ENCODE measurements at places on chromosomes 5 and 9. TPM values are rescaled to one million over a fixed set of nuclear protein-coding genes. Genes with fewer than 3 reads are reported as not detected.

The CCL27 gene
- 0.18 TPM for total RNA-seq

DNA sequence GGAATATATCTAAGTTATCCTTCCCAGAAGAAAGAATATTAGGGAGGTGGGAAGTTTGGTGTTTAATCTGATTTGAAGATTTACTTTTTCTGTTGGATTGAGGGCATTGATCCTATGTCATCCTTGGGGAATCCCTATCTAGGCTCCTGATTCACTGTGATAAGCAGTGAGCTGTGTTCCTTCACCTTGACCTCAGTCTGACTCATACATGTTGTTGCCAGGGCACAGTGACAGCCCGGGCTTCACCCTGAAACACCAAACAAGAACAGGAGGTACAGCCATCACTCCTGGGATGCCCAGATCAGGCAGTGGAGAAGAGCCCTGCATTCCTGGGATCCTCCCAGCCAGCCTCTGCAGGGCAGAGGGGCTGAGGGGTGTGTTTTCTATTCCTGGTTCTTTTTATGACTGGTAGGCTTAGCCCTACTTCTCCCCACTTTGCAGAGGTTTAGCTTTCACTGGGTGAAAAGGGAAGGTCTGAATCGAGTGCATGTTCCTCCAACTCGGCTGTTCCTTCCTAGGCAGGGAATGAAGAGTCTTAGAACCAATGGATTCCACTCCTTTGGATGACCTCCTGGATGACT lies 3.1 kb upstream of the FAM53C start:
- H3K4me3 ChIP-seq, result no peak overlapping the region
- DNase-seq, result peak; percentile 23
- 0 out of 2 replicates have a peak, but pooled peaks cover 3% of the 10 kb centered on the region for H3K4me1 ChIP-seq
- no peaks in the 10 kb centered on the region for H3K27me3 ChIP-seq
- H3K36me3 ChIP-seq, result no peaks in the 10 kb centered on the region

DNA sequence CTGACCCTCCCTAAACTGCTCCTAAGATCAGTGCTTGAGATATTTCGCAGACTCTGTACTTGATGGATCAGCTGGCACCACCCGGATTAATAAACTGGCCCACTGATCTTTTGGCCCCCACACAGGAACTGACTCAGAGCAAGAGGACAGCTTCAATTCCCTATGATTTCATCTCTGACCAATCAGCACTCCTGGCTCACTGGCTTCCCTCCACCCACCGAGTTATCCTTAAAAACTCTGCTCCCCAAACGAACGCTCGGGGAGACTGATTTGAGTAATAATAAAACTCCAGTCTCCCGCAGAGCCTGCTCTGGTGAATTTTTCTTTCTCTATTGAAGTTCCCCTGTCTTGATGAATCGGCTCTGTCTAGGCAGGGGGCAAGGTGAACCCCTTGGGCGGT lies 36.5 kb upstream of the CD180 start:
- H3K27ac ChIP-seq, result no peak overlapping the region
- no peaks in the 10 kb centered on the region for H3K36me3 ChIP-seq
- H3K4me1 ChIP-seq, result peaks cover 2% of the 10 kb centered on the region
- peak; percentile 42 for DNase-seq
- H3K4me3 ChIP-seq, result no peak overlapping the region
- H3K27me3 ChIP-seq, result no peaks in the 10 kb centered on the region

The CNTNAP3 gene
- total RNA-seq, result 1.1 TPM

The FAM114A2 gene
- total RNA-seq, result 36.4 TPM

The BAAT gene
- not detected for total RNA-seq

GRCh38 chr5:63962279-63962678 lies at the start of gene HTR1A:
TSS of gene HTR1A (minus strand) at chr5:63962445. CDS start at chr5:63961719, 726 bp downstream.
- no peaks in the 10 kb centered on the region for H3K4me1 ChIP-seq
- H3K4me3 ChIP-seq, result no peak within 1 kb of the TSS
- no peaks in the 10 kb centered on the region for H3K36me3 ChIP-seq
- no peaks in the 10 kb centered on the region for H3K27me3 ChIP-seq

The MLANA gene
- not detected for total RNA-seq

The TRPM3 gene
- not detected for total RNA-seq

DNA sequence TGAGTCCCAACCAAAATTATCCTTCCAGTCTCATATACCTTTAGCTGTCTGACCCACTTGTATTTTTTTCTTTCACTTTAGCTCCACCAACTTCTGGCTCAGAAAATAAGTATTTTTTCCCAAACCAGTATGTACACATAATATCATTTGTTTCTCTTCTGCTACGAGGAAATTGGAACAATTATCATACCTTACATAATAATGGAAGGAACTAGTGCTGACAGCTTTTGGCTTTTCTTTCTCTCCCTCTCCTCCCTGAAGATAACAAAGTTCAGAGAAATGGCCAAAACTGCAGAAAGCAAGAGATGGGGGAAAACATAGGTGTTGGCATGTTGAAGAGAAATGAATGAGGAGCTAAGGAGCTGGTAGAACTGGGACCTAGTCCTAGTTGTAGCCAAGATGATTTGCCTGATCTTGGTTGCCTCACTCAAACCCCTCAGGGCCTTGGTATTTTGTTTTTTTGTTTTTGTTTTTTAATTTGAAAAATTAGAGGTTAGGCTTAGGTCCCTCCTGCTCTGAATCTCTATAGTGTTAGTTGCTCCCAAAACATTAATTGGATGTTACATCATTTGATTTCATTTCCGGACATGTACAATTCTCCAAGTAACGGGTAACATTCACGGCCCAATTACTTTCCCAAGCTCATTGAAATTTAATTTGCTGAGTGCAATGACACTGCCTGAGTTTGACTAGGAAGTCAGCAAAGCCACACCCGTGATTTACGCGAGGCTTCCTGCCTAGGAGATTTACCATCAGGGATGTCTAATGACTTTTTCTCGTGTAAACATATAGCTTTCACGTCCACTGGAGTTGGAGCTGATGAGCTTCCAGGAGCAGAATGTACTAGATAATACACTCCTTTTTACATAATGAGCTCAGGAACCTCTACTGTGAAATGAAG lies 291.6 kb downstream of the TLE1 start:
- no peaks in the 10 kb centered on the region for H3K36me3 ChIP-seq
- no peak overlapping the region for H3K27ac ChIP-seq
- peaks cover 5% of the 10 kb centered on the region for H3K4me1 ChIP-seq
- no peak for DNase-seq
- no peak overlapping the region for H3K4me3 ChIP-seq

DNA sequence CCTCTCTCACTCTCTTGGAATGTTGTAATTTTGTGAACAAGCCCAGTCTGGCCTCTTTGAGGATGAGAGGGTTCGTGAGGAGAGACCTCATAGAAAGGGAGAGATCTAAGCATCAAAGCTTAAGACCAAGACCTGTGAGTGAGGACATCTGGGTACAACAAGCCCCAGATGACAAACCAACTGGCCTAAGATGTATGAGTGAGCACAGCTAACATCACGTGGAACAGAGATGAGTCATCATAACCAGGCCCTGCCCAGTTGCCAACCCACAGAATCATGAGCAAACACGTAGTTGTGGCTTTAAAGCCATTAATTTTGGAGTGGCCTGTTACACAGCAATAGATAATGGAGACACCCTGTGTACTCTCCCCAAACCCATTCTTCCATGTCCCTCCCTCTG lies 439.1 kb upstream of the KIF2A start:
- DNase-seq, result peak; percentile 38
- no peak overlapping the region for H3K4me3 ChIP-seq
- no peaks in the 10 kb centered on the region for H3K4me1 ChIP-seq
- H3K36me3 ChIP-seq, result no peaks in the 10 kb centered on the region

DNA sequence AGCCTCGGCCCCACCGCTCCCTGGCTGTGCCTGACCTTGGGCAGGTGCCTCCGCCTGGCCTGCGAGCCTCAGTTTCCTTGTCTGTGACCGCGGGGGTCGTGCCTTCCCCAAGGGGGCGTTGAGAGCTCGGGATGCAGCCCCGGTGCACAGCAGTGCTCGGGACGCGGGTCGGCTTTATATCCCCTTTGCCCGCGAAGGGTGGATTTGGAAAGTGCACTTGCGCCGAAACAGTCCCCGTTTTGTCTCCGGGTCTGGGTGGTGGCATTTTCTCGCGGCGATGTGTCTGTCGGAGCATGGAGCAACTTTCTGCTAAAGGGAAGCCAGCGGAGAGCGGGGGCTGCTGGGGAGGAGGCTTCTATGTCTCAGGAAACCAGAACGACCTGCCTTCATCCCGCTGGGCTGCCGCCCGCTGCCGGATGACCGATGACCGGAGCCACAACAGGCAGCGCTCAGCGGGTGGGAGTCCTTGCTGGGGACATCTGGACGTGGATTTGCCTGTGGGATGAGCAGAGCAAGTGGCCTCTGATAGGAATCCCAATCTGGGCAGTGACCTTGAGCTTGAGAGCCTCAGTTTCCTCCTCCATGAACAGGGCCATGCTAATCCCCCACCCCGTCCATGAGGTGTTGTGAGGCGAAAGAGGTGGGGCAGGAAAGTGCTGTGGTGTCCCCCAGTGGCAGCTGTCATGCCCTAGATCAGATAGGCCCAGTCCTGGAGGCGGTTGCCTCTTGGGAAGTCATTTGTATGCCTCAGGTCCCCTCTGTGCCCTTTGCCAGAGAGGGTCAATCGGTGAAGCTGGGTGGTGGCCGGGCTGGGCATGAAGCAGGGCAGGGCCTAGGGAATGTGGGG lies 651 bp downstream of the HRH2 start:
- H3K4me1 ChIP-seq, result no peaks in the 10 kb centered on the region
- H3K36me3 ChIP-seq, result no peaks in the 10 kb centered on the region
- H3K4me3 ChIP-seq, result no peak overlapping the region

- no peak for DNase-seq
- H3K36me3 ChIP-seq, result no peaks in the 10 kb centered on the region
- no peak overlapping the region for H3K4me3 ChIP-seq
Observed at GRCh38 chr5:167819406-167819805, 472.0 kb upstream of the WWC1 start.

The MCC gene
- total RNA-seq, result 20.6 TPM

GRCh38 chr9:127351182-127352166 lies 45.5 kb upstream of the SLC2A8 start:
- no peaks in the 10 kb centered on the region for H3K36me3 ChIP-seq
- no peaks in the 10 kb centered on the region for H3K27me3 ChIP-seq
- H3K4me1 ChIP-seq, result no peaks in the 10 kb centered on the region
- DNase-seq, result no peak
- H3K4me3 ChIP-seq, result no peak overlapping the region

GRCh38 chr9:77829420-77829819 lies 181.3 kb upstream of the GNA14 start:
- no peak overlapping the region for H3K27ac ChIP-seq
- peaks cover 2% of the 10 kb centered on the region for H3K36me3 ChIP-seq
- DNase-seq, result no peak
- no peaks in the 10 kb centered on the region for H3K27me3 ChIP-seq
- peaks cover 6% of the 10 kb centered on the region for H3K4me1 ChIP-seq

The MSMP gene
- total RNA-seq, result not detected
